GM12891 (cell line): ENCODE measurements at places on chromosomes 12 and 14.

DNA sequence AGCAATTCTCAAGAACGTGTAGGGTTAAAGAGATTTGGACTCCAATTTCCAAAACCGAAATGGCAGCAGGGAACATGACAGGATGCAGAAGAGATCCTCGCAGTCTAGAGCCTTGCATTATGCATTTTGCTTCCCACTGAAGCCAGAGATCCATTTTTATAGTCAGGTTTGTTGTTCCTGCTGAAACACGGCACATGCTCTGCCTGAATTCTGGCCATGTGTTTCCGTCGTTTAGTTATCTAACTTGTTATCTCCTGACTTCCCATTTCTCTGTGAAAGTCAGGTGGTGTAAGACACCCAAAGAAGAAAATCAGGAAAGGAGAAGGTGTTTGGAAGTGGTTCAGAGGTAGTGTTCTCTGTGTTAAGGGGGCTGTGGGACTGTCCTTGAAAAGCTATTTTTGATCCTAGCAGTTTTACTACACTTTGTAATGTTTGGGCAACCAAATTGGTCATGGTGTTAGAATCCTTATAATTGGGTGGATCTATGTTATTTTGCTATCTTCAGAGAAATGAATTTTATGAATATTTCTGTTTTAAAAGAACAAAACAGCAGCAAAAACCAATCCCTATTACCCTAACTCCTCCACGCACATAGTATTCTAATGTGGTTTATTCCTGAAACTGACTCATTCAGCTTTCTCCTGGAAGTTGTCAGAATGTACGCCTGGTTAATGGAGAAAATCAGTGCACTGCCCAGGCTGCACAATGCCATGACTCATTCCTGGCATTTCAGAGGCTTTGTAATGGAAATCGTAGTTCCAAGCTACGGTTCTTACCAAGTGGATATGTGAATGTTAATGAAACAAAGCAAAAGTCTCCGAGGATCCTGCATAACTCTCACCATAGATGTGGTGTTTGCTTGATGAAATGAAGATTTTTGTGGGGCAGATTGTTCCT is 110.1 kb downstream of the SAMD4A start:
- DNase-seq = no peak

DNA sequence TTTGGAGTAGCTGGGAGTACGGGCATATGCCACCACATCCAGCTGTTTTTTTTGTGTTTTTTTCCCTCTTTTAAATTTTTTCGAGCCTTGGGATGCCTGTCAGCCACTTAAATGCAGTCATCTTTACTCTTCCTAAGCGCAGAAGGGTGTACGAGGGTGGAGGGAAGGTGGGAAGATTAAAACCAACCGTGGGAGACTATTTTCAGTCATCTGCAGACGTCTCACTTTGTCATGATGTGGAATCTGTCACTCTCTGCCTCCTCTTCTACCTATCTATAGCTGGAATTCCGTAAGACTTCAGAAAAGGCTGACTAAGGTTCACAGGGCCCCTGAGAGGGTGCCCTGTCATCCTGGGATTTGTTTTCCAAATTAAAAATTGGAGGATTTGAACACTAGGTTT is 105.3 kb downstream of the SAMD4A start:
- DNase-seq = no peak

GRCh38 chr12:58363971-58364370 is 422.6 kb downstream of the ATP23 start:
- no peak for DNase-seq

GRCh38 chr12:58459191-58459590 is 461.1 kb downstream of the LRIG3 start:
- DNase-seq = no peak

GRCh38 chr12:20524113-20524512 is 155.8 kb downstream of the PDE3A start:
- no peak for DNase-seq

DNA sequence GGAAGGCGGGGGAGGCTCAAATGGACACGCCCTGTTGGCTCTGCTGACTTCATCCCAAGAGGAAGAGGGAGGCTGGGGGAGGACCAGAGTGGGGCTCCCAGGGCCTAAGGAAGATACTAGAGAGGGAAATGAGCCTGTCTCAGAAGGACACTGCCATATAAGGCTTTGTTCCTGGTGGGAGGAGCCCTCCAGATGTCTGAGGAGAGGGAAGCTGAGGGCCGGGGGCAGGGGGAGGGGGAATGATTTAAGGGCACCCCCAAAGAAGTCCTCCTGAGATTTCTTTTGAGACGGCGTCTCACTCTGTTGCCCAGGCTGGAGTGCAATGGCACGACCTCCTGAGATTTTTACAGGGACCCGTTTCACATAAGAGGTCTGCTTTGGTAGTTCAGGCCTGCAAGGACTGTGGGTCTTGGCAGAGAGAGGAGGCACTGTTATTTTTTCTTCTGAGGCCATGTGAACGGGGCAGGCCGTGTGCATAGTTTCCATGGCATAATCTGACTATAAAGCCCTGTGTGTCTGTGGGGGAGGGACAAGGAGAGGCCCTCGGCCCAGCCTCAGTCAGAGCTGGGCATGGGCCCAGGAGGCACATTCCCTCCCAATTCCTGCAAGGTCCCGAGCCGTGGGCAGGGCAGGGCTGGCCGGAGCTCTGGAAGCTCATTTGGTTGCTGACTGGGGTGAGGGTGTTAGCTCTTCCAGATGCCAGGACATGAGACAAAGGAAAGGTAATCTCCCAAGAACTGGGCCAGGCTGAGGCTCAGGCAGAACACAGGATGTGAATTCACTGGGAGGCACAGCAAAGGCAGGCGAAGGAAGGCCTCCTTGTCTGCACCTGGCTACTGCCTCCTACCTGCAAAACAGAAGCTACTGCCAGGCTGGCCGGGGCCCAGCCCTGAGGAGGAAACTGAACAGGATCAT is 22.2 kb upstream of the PLEKHG3 start:
- DNase-seq = no peak

DNA sequence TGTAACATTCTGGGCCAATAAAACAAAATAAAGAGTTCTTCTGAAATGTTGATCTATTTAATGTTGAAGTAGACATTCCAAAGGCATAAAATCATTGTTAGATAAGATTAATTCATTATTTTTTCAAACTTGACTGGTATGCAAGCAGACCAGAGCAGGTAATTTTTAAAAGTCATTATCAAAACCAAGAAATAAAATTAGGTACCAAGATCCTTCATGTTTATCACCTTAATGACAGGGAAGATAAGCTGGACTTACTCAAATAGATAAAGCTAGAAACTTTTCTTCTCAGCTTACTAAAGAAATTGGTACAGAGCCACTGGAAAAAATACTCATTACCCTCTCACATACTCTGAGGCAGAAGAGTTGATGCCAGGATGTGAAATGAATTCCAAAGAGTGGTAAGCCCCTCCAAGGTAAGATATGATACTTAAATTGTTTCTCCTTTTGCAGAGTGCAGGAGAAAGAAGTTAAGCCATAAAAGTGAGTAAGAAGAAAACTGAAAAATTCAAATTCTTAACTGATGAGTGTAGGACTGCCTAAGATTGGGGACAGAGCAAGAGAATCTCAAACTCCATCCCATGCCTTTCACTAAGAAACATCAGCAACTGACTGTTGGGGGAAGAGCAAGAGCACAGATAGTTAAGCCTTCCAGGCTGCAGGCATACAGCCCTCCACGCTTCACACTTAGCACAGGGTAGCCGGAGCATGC is 111.9 kb downstream of the SLC41A2 start:
- DNase-seq = no peak

- no peak for DNase-seq
Observed at GRCh38 chr14:94284221-94284620, 8.8 kb downstream of the SERPINA10 start.

GRCh38 chr14:102525219-102525928 is 15.8 kb upstream of the ANKRD9 start:
- no peak for DNase-seq

GRCh38 chr12:25427337-25428249 is 125.5 kb downstream of the LMNTD1 start:
- no peak for DNase-seq

- peak; percentile 15 for DNase-seq
Observed at GRCh38 chr12:74537126-74537706, 419 bp upstream of the ATXN7L3B start.

DNA sequence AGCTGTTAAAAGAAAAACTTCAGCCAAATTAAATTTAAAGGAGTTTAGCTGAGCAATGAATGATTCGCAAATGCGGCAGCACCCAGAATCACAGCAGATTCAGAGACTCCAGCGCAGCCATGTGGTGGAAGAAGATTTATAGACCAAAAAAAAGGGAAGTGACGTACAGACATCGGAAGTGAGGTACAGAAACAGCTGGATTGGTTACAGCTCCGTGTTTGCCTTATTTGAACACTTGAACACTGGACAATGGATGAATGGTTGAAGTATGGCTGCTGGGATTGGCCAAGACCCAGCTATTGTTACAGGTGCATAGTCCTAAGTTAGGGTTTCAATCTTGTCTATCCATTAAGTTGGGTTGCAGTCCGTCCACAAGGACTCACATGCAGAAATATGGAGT is 42.6 kb downstream of the GALNT8 start:
- no peak for DNase-seq

DNA sequence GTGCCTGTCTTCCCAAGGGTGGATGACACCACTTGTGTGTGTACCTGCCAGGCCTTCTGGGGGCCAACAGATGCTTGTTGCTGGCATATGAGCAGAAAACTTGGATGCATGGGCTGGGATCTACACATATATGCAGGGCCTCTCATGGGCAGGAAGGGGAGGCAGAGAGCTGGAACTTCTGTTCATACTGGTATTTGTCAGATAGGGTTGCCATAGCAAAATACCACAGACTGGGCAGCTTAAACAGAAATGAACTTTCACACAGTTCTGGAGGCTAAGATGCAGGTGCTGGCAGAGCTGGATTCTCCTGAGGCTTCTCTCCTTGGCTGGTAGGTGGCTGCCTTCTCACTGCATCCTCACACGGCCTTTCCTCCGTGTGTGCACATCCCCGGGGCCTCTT is 121.8 kb downstream of the SUDS3 start:
- DNase-seq = no peak

DNA sequence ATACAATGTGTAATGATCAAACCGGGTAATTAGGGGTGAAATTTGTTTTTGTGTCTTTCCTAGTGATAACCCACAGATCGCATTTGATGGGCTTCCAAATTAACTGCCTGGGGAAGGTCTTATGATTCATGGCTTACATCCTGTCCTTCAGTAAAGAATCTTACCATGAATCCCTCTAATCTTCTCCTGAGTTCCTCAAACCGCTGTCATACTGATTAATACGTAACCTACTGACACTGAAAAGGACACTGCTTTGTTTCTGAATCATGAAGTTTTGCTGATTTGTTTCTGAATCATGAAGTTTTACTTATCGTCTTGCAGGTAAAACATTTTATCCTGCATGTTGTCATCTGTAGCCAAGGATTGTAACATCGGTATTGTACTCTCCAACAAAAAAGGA is 52.0 kb upstream of the CRY1 start:
- no peak for DNase-seq

DNA sequence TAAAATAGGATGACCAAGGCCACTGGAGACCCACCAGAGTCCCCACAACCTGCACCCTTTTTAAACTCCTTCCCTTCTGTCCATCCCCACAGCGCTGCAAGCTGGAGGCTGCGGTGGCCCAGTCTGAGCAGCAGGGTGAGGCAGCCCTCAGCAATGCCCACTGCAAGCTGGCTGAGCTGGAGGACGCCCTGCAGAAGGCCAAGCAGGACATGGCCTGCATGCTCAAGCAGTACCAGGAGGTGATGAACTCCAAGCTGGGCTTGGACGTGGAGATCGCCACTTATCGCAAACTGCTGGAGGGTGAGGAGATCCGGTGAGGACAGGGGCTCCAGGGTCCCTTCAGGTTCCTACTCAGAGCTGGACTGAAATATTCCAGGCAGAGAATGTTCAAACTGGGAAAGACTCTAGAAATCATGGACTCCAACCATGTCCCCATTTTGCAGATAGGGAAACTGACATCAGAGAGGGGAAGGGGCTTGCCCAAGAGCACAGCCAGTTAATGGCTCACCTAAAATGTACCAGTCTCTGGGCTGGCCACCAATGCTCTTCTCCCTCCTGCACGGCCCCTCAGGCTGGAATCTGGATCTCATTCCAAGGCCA is 17.2 kb downstream of the KRT85 start:
- no peak for DNase-seq

GRCh38 chr12:93042684-93043083 is 113.6 kb upstream of the EEA1 start:
- no peak for DNase-seq
